Neural crest cell (in vitro differentiated cells): ENCODE measurements at places on chromosomes 7 and 10. TPM values are rescaled to one million over a fixed set of nuclear protein-coding genes. Genes with fewer than 3 reads are reported as not detected.

- DNase-seq = no peak
These were observed 82.7 kb downstream of the PLCE1 start for GRCh38 chr10:94076325-94076841.

DNA sequence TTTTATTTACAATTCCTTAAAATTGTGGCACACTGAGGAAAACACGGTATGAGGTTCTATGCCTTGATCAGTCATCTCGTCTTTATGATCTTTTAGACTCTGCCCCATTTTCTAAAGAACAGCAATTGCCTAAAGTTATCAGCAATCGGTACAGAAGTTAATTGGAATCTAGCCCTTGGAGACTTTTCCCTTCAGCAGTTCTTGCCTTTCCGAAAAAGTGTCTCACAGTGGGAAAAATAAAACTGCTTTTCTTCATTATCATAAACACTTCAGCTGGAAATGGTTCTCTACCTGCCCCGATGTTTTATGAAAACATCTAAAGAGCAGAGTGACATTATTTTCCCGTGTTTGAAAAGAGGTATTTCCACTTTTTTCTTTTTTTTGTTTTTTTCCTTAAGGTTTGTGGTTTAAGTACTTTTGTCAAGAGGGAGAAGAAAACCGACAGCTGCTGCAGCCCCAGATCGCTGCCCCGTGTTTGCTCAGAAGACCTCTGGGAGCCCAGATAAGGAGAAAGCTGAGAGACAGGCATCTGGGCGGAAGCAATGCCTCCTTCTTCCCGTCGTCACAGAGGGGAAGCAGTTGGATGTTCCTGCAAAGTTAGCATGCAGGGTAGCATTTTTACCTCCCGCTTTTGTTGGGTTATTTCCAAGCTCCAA lies 149.7 kb downstream of the FRMD4A start:
- no peak for DNase-seq

- DNase-seq = no peak
These were observed 994 bp upstream of the MAGI2 start for GRCh38 chr7:79454361-79454960.

GRCh38 chr7:127446842-127447241 lies 54.3 kb upstream of the ZNF800 start:
- no peak for DNase-seq

GRCh38 chr10:117544004-117544701 lies 1.6 kb downstream of the EMX2 start:
- DNase-seq = no peak

GRCh38 chr7:12296051-12296570 lies 85.0 kb downstream of the TMEM106B start:
- no peak for DNase-seq

Gene SPDYE1
- total RNA-seq = not detected in 2 replicates

Gene ZC3HAV1L
- total RNA-seq = 0.16 and 0.44 TPM in 2 replicates
